Bronchial epithelial cell (primary cell): ENCODE measurements at places on chromosomes 5 and 9.

DNA sequence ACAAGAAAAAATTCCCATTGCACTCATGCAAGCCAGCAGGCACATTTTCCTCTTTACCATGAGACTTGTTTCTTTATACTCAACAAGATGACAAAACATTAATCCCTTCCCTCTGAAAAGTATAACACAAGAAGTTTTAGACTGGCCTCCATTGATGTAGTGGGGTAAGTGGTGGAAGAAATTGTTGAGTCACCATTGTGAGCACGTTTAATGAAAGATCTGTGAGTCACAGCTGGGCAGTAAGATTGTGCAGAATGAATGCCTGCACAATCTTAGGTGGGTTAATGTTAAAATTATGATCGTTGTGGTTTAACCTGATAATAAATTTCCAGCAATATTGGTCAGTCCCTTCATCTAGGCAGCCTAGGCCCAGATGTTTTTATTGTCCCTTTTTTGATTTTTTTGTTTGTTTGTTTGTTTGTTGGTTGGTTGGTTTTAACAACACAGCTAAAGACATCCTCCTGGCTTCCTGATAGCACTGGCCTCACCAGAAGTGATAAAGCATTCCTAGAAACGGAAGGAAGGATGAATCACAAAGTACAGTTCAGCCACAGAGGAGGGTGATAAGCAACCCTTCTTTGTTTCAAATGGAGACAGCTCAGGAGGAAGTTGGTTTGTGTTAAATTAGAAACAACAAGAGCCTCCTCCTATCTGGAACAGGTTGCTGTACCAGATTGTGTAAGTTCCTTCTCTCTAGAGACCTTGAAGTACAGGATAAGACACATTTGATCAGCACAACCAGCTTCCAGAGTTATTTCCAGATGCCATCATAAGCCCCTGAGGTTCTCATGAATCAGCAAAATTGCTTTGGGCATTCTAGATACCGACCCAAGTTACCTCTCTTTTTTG lies 40.3 kb downstream of the SLC24A2 start:
- DNase-seq = peak; percentile 85

DNA sequence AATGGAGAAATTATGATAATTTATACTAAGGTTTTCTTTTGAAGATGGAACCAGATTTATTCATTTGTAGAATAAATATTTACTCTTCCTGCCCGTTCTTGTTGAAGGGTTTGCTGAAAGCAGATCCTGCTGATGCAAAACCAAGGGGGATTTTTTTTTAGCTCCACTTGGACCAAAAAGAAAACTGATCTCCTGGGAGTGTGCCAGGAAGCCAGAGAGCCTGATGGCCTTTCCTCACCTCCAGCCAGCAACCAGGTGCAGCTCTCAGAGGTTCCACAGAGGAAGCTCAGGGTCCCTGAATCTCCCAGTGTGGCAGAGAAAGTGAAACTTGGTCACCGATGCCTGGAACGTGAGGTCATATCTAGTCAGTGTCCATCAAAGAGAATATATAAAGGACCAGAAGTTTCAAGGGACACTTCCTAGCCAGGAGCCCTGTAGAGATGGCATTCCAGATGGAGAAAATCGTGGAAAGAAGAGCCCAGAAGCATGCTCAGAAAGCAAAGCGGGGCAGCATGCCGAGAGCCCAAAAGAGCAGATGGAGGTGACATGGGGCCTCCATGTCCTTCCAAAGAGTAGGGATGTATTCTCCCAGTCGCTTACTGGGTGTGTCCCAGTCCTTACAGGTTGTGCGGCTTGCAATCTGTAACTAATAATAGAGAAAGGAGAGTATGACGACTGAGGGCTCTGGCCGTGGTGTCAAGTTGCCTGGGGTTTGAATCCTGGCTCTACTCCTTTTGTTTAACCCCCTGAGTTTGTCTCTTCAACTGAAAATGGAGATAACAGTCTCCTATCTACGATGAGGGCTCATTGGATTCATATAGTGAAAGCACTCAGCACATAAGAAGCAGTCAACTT lies 12.2 kb downstream of the AFAP1L1 start:
- DNase-seq = peak; percentile 58

GRCh38 chr5:95424526-95424925 lies 33.4 kb downstream of the FAM81B start:
- DNase-seq = no peak

DNA sequence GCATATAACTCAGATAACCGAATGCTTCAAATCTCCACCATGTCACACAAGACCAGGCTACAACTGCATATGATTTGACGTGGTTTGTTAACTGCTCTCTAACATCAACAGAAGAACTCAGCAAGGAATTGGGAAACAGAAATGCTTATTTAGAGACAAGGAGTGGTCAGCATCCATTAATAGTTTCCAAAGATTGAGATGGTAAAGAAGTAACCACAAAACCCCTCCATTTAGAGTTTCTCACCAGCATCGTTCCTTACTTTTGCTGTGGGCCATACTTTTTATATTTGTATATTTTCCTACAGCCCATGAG lies 25.2 kb downstream of the DPYSL3 start:
- DNase-seq = no peak

DNA sequence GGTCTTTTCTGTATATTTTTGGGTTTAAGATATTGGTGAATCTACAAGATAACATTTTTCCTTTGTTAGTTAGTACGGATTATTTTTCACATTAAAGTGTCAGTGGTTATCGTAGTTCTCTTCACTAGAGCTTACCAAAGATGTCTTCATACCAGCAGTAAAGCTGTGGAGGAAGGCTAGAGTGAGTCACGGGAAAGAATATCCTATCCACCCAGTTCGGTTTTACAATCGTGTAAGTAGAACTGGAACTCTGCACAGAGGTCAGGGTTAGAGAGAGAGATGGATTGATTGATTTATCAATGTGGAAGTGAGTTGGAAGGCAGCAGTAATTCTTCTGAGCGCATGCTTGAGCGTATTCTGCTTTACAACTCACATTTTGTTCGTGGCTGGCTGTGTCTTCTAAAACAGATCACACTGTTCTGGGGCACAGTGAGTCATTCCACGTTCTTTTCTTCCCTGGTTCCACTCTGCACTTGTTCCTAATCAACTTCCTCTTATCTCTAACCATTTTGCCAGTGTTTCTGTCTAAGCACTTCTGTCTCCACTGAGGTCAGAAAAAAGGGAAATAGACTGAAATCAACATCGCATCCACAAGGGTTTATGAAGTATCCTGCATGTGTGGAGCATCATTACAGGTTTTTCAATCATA lies 86.5 kb upstream of the ARRDC3 start:
- DNase-seq = peak; percentile 7

DNA sequence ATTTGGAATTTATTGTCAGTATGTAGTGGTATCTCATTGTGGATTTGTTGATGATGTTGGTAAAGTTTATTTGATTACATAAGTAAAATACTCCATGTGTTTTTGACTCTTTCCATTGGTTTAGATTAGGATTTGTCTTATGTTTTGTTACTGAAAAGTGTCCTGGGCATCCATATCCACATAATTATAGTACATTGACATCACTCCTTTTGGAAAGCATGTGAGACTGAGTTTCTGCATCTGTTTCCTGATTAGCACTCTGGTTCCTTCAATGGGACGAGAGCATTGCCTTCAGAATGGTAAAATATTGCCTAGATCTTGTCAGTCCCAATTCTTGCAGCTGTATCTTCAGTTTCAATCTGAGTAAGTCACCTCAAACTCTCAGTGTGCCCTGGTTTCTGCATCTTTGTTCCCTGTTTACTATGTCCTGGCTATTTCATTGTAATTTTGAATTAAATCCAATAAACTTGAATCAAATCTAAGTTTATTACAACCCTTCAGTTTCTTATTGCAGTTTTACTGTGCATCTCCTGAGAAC lies 128.1 kb downstream of the FBXO38 start:
- no peak for DNase-seq

DNA sequence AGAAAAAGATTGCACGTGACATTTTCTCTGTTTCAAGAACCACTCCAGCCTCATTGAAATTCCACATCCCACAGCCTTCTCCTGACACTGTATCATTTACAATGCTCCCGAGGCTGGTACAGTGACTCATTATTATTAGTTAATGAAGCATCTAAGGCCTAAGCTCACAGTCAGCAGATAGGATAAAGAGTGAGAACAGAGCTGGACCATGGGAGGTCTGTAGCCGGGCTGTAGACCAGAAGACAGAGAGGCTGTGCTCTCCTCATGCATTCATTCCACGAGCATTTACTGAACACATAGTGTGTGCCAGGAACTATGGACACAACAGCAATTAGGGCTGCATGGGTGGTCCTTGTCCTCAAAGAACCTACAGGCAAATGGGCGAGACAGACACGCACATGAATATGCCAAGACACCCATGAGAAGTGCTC lies 47.3 kb upstream of the GALNT10 start:
- no peak for DNase-seq

DNA sequence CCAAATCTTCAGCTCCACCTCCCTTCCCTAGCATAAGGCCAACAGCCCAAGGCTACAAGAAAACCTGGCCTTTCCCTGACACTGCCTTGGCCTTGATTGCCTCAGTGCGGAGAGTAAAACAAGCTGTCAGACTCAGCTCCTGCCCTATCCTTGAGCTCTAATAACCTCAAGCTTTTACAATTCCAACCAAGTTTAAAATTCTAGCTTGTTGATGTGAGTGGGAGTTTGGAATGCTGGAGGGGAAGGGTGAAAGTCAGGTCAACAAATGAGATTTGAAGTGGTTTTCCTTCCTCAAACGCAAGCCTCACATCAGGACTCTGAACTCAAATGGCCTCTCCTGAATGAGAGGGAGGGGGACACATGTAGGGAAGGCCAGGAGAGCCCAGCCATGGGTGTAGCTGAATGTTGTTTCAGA lies 197.0 kb upstream of the VLDLR start:
- DNase-seq = peak; percentile 40

DNA sequence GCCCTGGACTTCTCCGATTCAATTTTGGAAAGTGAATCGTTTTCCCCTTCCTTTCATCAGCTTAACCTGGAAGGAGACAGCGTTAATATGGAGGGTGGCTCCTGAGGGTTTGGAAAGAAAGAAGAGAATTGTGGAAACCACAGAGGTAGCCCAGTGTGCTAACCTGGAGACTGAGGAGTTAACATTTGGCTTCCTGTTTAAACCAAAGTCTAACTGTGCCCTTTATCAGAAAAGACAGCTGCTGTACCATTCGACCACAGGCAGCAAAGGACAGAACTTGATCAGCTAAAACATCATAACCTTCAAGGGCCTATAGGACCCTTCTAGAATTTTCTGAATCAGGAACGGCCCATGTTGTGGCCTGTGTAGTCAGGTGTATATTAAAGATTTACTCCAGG lies 735 bp downstream of the IDNK start:
- no peak for DNase-seq

- no peak for DNase-seq
Observed at GRCh38 chr9:117044241-117044640, 357.1 kb downstream of the TRIM32 start.

- no peak for DNase-seq
Observed at GRCh38 chr9:3517377-3518048, 8.3 kb downstream of the RFX3 start.

GRCh38 chr9:27595733-27596132 lies 22.5 kb upstream of the C9orf72 start:
- no peak for DNase-seq
